Stimulated activated CD4-positive, alpha-beta T cell treated with anti-CD3 and anti-CD28 coated beads, Interleukin-15, amount 100 ng/mL, for 1 hour (primary cell): ENCODE measurements at places on chromosomes 7 and 10.

DNA sequence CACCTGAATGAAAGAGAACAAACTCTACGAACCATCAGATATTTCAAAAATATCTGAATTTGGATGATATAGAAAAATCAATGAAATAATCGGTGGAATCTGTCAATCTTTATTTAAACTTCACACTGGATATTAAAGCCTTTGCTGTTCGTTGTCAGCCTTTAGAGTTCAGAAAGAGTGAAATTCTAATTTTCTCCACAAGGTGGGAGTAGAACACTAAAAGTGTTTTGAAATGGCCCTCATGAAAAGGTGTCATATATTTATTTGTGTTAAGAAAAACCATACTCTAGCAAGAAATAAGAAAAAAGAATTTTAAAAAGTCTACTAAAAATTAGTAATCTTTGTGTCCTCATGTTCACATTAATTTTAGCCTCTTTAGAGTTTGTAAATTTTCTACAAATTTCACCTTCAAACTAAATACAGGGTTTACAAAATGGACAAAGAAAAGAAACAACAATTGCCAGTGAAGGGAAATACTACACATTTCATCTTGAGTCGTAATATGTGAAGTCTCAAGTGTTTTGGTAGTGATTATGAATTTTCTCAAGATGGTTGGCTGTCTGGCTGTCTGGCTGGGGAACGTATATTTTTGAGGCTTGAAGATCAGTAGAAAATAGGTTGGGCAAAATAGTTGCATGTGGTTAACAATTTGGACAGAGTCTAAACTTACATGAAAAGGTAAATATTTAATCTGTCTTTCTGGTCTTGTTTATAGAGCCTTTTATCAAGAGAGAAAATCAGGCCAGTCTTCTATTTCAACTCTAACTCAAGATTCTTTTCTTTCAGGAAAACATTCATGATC, 43.7 kb downstream of the DNAJB9 start:
- no peak for DNase-seq

GRCh38 chr10:74799721-74800221, 26.6 kb upstream of the KAT6B start:
- no peak for DNase-seq

DNA sequence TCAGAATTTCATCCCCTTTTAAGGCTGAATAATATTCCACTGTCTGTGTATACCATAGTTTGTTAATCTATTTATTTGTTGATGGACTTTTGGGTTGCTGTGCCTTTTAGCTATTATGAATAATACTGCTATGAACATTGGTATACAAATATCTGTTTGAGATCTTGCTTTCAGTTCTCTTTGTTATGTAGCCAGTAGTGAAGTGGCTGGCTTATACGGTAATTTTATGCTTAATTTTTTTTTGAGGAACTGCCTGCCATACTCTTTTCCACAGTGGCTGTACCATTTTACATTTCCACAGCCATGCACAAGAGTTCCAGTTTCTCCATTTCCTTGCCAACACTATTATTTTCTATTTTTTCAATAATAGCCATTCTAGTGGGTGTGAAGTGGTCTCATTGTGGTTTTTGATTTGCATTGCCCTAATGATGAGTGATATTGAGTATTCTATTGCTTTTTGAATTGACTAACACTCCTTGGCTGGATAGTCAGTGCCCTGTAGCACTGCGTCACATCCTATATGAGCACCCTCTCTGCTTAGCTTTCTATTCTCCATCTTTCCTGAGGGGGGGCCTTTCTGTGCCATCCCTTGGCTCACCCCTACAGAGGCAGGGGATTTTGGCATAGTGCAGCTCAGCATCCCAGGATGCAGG, 29.4 kb upstream of the RAPGEF5 start:
- no peak for DNase-seq

DNA sequence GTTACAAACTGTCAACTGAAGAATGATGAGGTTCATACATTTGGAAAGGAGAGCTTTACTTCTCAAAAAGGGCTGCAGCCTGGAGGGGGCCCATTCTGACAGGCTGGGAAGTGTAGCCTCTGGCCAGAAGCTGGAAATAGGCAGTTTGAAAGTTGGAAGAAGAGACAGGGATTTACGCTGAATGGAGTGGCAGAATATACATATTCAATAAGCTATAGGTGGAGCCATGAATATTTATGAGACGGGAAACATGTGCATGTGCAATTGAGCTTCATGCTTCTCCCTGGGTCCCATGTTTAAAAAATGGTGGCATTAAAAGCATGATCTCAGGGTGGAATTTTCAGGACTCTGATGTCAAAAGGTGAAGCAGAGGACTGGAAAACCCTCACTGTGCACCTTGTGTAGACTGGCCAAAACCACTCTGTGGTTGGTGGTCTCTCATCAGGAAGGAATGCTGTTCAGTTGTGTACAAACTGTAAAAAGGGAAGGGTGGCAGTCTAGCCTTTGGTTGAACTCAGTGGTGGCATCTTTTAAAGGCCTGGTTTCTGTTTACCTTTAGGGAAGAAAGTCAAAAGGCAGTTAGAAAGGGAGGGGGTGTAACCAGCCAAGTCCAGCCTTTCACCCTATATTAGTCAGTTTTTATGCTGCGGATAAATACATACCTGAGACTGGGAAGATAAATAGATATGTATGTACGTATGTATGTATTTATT, 7.2 kb upstream of the ACTR3B start:
- no peak for DNase-seq

DNA sequence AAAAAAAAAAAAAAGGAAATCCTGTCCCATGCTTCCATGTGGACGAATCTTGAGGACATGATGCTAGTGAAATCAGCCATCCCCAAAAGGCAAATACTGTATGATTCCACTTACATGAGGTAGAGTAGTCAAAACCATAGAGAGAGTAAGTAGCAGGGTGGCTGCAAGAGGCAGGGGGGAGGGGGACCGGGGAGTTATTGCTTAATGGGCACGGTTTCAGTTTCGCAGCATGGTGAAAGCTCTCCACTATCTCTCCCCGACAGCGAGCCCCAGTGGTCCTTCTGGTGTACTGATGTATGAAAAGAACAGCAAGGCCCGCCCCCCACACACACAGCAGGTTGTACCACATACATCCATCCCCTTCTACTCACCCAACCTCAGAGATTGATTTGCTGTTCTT, 32.8 kb downstream of the NOD1 start:
- DNase-seq: peak; percentile 23

DNA sequence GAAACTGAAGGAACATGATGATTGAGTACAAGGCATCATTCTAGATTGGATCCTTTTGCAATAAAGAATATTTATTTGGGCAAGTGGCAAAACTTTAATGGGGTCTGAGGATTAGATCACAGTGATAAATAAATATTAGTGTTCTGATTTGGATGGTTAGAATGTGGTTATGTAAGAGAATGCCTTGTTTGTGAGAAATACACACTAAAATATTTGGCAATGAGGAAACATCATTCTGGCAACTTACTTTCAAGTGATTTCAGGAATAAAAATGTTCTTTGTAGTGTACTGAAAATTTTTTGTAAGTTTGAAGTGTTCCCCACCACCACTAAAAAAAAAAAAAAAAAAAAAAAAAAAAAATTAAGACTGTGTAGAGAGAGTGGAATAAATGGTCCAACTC, 185.1 kb upstream of the NEBL start:
- DNase-seq: no peak

GRCh38 chr7:74115326-74115725, 31.7 kb downstream of the LIMK1 start:
- no peak for DNase-seq

GRCh38 chr10:114815791-114816190, 5.8 kb upstream of the FHIP2A start:
- DNase-seq: no peak

- DNase-seq: no peak
Observed at GRCh38 chr7:69678494-69679187, 80.4 kb downstream of the AUTS2 start.

- no peak for DNase-seq
Observed at GRCh38 chr10:11189582-11190376, 172.1 kb downstream of the CELF2 start.

DNA sequence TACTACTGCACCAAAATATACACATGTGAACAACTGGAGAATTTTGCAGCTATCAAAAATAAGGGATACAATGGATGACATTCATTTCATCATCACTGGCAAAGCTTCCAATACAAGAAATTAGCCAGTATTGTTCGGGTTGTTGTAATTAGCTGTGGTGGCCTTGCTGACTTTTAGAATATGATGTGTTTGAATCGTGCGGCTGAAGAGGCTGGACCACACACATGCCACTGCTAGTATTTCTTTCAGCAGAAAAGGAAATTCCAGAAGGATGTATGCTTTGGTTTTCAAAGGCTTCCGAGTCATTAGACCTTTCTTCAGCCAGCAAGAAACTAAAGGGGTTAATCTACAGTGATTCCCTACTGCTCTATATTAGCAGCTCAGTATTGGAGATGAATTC, 16.6 kb downstream of the RPP38 start:
- no peak for DNase-seq

DNA sequence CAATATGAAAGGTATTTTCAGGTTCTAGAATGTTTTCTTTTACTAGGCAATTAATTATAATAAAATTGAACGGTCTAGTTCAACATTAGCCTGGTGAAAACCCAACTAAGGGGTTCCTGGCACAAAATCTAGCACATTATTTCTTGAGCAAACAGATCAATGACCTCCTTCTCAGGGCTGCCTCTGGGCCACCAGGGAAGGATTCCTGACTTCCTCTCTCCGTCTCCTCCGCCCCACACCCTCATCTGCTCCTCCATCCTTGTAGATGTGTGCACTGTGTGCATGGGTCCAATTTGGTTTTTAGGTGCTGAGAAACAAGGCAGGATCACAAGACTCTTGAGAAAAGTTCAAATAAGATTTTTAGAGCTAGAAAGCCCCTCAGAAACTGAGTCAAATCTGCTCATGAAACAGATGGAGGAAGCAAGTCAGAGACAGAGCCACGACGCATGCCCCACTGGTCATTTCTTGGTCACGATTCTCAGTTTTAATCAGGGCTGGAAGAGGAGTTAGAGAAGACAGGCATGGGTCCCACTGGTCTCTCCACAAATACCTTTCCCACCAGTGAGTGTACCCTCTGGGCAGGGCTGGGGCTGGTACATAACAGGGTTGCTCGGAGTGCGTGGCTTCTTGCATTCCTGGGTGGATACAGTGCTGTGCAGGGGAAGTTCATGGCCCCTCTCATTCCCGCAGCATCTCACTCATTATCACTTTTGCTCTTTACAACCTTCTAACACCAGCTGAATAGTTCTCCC, 3.8 kb downstream of the TRPV6 start:
- DNase-seq: no peak

DNA sequence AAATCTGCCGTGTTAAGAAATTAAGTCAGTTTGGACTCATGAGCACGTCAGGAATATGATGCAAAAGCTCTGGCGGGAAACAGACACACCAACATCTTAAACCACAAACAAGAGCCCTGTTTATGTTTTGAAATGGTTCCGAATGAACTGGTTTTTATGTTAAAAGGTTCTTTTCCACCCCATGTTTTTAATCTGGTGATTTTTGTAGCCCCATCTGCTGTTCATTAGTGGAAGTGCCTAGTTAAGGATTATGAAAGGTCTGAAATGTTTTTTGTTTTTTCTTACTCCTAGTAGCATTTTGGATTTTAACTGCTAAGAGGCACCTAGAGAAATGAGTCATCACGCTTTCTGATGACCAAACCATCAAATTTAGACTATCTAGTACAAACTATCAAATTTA, 404.1 kb upstream of the MKI67 start:
- no peak for DNase-seq

DNA sequence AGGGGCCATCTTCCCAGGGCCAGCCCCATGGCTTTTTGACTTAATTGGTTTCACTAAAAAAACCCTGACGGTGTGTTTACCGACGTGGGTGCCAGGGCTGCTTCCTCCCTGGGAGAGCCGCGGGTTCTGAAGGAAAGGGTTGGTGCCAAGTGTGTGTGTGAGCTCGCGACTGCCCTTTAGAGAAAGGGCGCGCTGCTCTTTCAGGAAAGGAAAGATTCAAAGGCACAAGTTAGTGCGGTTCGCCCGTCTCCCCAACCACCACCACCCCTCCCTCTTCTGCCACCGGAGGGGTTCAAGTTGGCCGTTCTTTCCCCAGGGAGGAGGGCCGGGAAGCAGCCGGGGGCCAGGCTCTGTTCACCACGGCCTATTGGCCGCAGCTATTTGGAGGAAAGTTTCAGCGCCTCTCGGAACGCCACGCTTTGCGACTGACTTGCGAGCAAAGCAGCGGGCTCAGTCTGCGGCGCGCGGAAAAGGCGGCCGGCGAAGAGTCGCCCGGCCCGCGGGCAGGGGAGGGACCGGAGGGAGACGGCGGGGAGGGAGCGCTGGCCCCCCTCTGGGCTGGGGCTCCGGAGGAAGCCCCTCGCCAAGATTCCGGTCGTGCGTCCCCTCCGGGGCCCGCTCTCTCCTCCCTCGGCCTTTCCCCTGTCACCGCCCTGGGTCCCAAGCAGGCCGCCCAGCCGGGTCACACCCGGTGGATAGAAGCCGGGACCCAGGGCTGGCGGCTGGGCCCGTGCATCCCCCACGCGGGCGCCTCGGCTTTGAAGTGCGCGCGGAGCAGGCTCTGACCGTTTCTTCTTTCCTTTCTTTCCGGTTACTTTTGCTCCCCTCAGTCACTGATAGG, 165.9 kb upstream of the PPP1R3A start:
- no peak for DNase-seq

GRCh38 chr10:77188521-77188920, 449.1 kb downstream of the KCNMA1 start:
- no peak for DNase-seq

DNA sequence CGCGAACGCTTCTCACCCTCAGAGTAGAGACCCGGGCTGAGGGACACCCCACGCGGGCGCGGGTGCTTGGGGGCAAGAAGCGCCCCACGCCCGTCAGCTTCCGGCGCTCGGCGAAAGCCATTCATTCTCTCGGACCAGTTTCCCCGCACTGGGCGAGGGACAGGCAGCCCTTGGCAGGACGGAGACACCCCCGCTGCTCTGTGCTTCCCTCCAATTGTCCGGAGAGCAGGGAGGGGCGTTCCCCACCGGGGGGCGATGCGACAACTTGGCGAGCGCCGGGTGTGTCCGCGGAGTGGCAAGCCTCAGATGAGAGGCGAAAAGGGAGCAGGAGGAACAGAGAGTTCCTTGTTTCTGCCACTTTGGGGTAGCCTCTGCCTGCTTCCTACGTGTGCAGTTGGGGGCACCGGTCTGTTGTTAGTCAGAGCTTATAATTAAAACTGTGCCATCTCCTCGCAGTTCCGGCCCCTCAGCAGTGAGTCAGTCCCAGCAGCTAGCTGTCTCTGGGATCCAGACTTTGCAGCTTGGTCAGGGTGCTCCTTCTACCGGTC, 1.7 kb downstream of the GPR158 start:
- no peak for DNase-seq

DNA sequence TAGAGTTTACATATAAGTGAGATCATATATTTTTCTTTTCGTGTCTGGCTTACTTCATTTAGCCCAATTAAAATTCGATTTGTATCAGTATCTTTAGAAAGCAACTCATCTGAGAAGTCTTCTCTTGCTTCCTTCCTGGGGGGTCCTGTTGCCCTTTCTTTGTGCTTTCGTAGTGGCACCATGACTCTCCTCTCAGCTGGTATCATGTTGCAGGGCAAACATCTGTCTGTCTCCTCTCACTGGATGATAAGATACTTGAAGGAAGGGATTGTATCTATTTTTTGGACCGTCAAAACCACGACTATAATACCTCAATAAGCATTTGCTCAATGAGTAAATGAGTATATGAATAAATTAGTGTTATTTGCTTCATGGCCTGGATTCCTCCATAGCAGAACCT, 382.5 kb upstream of the SORCS1 start:
- DNase-seq: no peak
